ENCODE measurements at places on chromosomes 1 and 21.

- peak; percentile 30 for DNase-seq
Measured at GRCh38 chr1:156241311-156241811, 623 bp upstream of the BGLAP start.

- DNase-seq, result peak; percentile 83
Measured at GRCh38 chr1:236608930-236609726, 4.8 kb upstream of the HEATR1 start.

DNA sequence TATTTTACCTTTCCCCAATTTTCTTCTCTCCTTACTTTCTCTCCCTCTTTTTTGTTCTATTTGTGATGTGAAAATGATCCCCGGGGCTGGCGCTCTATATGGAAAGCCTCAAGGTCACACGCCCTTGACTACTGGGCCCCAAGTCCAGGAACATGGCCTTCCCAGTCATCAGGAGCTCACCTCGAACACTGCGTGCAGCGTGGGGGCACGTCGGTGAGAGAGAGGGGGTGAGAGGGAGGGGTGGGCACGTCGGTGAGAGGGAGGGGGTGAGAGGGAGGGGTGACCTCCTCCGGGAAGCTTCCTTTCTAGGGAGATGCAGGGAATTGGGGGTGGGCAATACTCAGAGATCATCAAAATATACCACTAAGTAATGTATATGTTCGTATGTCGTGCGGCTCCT, 94.6 kb upstream of the TMPRSS2 start:
- no peak for DNase-seq

DNA sequence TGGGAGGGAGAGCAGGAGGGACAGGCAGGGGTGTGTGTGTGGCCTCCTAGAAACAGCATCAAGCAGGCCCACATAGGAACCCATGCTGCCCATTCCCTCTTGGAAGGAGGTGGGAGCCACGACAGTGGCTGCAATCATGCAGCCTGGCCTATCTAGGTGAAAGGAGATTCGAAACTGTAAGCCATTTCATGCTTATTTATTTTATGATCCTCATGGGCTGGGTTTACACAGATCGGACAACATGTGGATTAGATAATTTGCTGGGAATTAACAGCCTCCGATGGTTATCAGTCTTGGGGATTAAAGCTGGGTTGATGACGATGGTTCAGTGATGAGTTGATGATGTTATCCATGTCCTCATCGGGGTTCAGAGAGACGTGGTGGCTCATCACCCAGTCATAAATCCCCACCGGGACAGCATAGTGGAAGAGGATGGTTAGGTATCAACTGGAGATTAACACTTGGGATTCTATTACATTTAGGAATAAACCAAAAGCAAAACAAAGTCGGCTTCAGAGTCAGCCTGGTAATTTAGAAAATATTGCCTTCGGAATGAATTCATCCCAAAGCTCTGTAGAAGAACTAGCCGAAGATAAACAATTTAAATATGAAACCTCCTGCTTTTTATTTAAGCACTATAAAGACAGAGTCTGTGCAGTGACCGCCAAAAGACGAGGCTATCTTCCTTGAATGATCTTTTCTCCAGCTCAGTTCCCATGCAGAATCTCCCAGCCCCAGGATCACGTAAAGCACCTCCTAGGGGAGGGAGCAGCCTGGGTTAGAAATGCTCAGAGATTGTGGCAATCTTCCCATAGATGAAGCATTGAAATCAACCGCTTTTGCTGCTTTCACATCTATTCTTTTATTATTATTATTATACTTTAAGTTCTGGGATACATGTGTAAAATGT, 252.8 kb downstream of the FOXD2 start:
- DNase-seq, result no peak

DNA sequence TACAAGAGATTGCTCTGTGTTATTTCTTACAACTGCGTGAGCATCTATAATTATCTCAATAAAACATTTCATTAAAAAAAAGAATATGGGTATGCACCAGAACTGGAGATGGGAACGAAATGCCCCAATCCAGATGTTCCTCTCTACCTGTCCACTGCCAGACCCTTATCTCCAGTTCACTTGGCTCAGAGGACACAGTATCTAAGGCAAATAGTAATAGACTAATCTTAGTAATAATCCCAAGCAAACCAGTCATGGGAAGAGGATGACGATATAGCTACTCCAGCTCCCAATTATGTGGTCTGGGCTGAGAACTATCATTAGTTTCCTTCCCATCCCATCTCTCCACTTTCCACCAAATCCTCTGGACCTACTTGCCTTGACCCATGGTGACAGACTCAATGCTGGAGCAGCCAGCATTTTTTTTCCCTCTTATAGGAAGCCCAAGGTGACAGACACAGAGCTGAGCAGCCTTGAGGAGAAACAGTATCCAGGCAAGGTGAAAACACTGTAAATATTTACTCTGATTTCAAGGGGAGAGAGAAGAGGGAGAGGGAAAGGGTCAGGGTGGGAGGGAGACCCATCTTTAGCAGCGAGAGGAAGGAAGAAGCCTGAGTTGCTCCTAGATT, 28.7 kb downstream of the DDX20 start:
- DNase-seq, result no peak

DNA sequence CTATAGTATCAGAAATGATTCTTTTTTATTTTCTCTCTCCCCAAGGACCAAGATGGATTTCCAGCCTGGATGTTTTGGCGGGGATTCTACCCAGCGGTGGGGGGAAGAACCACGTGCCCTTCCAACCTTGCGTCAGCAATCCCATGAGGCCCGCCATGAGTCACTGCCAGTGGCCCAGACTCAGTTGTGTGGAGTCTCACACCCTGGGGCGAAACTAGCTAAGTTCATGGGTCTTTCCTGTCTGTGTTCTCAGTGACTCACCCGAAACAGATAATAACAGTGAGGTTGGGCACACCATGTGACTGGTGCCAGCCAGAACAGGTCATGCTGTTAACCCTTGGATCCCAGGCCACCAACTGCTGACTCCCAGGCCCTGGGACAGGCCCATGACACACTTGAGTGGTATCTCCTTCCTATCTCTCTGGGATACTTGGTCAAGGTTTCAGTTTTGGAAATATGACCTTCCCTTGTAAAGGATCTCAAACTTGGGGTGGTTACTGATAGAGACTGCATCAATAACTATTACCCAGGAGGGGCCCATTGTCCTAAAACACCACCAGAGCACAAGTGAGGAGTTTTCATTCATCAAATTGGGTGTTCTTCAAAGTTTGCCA, 98.0 kb upstream of the DUSP10 start:
- DNase-seq, result peak; percentile 88

- no peak for DNase-seq
Measured at GRCh38 chr1:40980068-40980452, 564 bp downstream of the CTPS1 start.

- no peak for DNase-seq
Measured at GRCh38 chr1:53369761-53370160, 41.9 kb upstream of the LRP8 start.

GRCh38 chr1:32182060-32182459, 2.6 kb downstream of the TXLNA start:
- no peak for DNase-seq

- DNase-seq, result no peak
Measured at GRCh38 chr1:192652159-192652558, 16.2 kb downstream of the RGS13 start.

GRCh38 chr1:208203127-208203847, 40.9 kb downstream of the PLXNA2 start:
- DNase-seq, result peak; percentile 95

- peak; percentile 67 for DNase-seq
Measured at GRCh38 chr1:63704443-63704842, 69.4 kb upstream of the ROR1 start.

Data from DMS53 (cell line).